Stimulated activated CD4-positive, alpha-beta T cell treated with anti-CD3 and anti-CD28 coated beads, Interleukin-12 subunit alpha, Interleukin-12 subunit beta, amount 100 ng/mL, for 24 hours (primary cell): ENCODE measurements at places on chromosomes 4 and X.

GRCh38 chr4:110753466-110753865, 130.6 kb upstream of the PITX2 start:
- DNase-seq: no peak

DNA sequence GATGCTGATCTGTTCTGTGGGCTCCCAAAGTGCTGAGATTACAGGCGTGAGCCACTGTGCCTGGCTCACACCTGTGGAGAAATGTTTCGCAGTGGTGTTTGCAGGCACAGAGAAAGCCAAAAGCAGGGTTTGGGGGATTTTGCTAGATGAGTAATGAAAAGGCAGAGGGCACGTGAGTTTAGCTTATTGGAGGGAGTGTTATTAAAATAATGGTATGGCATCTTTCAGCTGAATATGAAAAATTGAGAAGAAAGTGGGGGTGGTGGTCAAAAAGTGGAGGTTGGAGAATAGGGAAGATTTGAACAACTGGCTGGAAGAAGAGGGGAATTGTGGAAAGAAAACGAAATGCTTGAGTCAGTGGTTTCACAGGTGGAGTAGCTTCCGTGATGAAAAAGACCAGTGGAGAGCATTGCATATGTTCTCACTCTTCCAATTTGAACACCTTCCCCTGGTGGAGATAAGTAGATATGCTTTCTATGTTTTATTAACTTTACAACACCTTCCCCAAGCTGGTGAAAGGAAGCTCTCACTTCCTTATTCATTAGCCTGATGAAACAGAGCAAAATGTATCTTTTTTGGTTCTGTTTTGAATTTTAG, 1.1 kb upstream of the CHST7 start:
- no peak for DNase-seq

GRCh38 chrX:47380268-47380667, 9.9 kb downstream of the ZNF157 start:
- DNase-seq: peak; percentile 31

DNA sequence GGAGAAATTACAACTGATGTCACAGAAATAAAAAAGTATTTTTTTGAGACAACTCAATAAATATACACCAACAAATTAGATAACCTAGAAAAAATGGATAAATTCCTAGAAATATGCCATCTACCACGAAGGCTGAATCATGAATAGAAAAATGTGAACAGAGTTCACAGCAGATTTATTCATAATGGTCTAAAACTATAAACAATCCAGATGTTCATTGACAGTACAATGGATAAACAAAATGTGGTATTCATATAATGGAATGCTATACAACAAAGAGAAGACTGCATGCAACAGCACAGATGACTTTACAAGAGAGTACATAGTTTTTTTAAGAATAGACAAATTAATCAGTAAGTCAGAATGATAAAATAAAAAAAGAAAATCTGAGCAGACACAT, 55.2 kb downstream of the CLOCK start:
- DNase-seq: no peak

GRCh38 chrX:153670748-153671588, 2.6 kb downstream of the PNCK start:
- no peak for DNase-seq

DNA sequence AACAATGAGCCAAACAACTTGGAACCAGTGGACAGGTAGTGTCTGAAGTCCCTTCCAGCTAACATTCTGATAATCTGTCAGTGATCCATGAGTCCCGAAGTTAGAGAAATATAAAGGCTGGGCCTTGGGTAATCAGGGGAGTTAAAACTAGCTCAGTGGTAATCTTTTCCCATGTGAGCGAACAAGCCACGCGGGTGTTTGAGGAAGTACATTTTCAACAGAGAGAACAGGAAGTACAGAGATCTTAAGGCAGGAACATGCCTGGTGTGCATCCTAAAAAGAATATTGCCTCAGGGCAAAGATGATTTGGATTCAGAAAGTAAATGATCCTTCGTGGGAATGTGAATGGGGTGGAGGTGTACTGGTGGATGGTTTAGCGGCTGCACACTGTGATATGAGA, 42.9 kb downstream of the FNIP2 start:
- DNase-seq: no peak

DNA sequence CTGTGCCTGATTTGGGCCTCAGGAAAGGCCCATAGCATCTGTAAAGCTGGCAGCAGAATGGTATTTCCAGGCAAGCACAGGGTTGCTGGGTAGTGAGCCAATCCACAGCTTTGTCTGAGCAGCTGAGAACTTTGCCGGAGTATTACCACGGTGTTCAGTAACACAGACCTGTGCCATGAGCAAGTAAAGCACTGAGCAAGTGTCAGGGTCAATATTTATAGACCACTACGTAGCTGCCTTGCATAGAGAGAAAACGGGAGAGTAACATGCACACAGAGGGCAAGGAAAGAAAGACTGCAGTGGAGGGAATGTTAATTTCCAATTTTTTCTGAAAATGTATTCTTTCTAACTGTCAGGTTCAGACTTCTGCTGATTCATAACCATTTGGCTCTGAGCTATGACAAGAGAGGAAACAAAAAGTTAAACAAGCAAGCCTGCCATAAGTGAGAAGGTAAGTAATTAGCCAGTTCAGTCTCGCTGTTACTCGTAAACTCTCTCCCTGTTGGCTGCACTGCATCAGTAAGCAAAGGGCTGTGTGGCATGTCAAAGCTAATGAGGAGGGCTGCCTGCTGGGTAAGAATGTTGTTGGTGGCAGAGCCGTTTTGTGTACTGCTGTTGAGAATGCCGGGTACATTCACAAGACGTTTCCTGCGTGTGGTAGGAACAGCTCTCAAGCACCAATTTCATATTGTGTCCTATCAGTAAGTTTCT, 238.1 kb downstream of the BMPR1B start:
- no peak for DNase-seq

GRCh38 chr4:86946868-86947500, 12.2 kb downstream of the AFF1 start:
- DNase-seq: no peak

- no peak for DNase-seq
Measured at GRCh38 chrX:7242613-7243012, 94.7 kb upstream of the PUDP start.

- no peak for DNase-seq
Measured at GRCh38 chrX:4182408-4182806, 469.0 kb upstream of the PRKX start.

GRCh38 chr4:131450572-131451209, 1698.4 kb upstream of the PCDH10 start:
- DNase-seq: no peak

GRCh38 chr4:130147641-130148040, 1051.7 kb downstream of the C4orf33 start:
- no peak for DNase-seq

GRCh38 chr4:162705130-162705803, 461.4 kb downstream of the NAF1 start:
- no peak for DNase-seq

DNA sequence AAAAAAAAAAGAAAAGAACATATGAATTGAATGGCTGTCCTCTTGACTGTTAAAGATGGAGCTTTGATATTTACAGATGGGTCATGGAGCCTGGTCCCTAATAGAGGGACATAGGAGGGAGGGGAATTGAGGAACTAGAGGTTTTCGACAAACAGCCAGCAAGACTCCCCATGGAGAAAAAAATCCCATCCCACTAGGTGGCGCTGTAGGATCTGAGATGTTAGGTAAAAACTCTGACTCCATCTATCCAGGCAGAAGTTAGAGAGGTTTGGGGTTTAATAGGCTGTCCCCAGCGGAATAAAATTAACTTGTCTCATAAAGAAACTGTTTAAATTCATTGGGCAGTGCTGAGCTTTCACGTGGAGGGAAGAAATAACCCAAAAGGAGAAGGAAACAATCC, 45.9 kb downstream of the HMGB2 start:
- peak; percentile 49 for DNase-seq

- DNase-seq: no peak
Measured at GRCh38 chr4:186840771-186841301, 117.2 kb upstream of the FAT1 start.

DNA sequence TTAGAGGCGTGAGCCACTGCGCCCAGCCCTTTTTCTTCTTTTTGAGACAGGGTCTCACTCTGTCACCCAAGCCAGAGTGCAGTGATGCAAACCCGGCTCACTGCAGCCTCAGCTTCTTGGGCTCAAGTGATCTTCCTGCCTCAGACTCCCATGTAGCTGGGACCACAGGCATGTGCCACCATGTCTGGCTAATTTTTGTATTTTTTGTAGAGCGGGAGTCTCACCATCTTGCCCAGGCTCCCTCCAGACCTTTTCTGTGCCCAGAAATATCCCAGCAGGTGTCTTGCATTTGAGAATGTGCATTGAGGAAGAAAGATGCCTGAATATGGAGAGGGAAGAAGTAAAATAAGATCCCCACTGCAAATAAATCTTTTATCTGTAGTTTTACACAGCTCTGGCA, 58.7 kb downstream of the PPEF2 start:
- no peak for DNase-seq

DNA sequence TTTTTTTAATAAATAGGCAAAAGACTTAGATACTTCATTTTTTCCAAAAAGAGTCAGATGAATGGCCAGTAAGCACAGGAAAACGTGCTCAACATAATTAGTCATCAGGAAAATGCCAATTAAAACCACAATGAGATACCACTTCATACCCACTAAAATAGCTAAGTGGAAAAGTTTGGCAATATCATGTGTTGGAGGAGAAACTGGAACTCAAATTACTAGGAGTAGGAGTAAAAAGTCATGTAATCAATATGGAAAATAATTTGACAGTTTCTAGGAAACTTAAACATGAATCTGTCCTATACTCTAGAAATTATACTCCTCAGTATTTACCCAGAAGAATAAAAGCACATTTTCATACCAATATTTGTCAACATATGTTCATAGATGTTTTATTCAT, 449.8 kb downstream of the INPP4B start:
- DNase-seq: no peak

DNA sequence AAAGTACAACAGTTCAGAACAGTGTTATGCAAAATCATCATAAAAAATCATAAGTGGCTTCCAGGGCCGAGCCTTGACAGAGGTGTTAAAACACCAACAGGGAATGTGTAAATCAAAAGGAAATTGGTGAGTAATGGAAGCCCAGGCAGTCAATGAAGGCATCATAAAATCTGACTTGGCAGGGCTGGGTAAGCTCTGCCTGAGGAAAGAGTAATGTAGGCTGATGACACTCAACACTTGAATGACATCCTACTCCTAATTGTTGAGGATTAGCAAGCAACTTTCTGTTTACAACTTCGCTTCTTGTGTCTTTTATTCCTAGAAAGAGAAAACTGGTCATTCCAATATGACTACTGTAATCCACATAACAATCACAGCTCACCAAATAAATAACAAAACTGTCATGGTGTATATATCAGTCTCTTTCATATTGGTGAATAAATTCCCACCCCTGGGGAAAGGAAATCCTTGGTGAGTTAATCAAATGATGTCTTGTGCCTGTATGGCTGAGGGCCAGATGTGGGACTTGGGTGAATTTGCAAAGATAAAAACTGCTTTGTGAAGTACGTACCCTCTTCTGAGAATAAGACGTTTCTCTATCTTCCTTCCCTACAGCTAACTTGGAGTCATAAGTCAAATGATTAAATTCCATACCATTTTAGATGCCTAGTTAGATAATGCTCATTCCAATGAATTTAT, 196.8 kb downstream of the DCHS2 start:
- no peak for DNase-seq

DNA sequence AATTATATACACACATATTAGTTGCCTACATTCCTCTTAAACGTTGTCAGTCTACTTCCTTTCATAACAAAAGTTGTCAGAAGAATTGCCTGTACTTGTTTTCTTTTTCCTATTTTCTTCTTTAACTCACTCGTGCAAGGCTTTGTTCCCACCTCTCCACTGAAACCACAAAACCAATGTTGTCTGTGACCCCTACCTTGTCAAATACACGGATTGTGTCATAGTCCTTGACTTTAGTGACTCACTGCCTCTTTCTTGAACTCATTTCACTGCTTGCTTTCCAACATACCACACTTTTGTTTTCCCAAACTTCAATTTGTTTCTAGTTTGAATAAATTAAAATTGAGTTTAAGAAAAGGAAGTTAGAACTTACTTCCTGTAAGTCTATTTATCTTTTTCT, 283.9 kb upstream of the AGA start:
- no peak for DNase-seq

- DNase-seq: no peak
Measured at GRCh38 chr4:139501927-139502899, 48.3 kb downstream of the RAB33B start.

DNA sequence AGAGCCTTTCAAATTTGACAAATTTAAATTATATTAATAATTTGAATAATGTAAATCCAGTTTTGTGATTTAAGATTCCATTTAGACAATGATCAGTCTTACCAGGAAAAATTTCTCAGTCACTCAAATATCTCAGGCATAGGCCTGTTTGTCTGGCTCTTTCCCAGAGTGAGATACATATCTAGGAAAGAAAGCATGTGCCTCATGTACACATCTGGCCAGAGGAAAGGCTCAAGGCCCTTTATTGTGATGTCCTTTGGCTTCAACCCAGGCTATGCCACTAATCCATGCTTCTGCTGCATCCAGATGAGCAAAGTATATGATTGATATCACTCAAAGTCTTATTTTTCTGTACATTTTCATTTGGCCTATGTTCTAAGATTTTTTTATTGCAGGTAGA, 473.3 kb upstream of the ADGRL3 start:
- DNase-seq: no peak

DNA sequence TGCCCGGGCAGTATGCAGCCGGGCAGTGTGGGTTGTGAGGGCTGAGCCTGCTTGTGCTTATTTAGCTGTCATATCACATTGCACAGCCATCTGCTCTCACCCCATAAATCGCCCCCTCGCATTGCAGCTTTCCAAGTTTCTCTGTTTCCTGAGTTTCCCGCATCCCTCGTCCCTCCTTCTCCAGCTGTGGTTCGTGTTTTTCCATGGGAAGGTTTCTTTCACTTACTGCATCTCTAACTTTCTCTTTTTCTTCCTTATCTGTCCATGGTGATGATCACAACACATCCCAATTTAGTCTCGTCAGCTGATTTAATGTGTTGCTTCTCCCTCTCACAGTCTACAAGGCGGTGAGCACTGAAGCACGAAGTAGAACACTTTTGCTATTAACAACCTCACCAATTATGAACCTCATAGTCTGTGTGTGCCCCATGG, 118.1 kb downstream of the ENPP6 start:
- DNase-seq: no peak

DNA sequence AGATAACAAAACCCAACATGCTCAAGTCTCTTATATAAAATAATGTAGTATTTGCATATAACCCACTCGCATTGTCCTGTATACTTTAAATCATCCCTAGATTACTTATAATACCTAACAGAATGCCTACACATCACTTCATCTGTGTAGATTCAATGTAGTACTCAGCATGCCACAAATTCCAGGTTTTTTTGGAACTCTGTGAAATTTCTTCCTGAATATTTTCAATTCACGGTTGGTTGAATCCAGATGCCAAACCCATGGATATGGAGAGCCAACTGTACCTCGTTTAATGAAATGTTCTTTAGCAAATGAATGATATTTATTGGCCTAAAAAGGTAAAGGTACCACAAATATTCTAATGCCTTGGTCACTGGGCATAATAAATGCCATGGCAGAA, 24.8 kb downstream of the CCNI start:
- no peak for DNase-seq
